ENCODE measurements at places on chromosomes 5 and 9.

DNA sequence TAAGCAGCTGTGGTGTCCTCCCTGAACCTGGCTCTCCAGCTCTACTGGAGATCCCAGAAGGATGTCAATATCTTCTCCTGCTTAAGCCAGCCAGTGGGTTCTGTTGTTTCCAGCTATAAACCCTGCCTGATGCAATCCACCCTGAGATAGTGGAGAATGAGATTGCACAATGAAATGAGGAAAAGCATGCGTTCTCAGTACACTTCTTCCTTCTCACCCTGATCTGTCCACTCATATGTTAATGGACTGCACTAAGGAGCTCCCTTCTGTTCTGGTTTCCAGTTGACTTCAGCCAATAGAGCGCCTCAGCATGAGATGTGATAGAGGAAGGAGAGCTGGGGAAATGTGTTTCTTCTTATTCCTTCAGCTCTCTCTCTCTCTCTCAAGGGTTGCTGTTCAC, 40.0 kb upstream of the CDH6 start:
- peak; percentile 83 for DNase-seq

GRCh38 chr9:105245029-105245890, 809 bp downstream of the SLC44A1 start:
- DNase-seq: no peak

- DNase-seq: no peak
Measured at GRCh38 chr5:102700120-102700831, 54.8 kb upstream of the PAM start.

- no peak for DNase-seq
Measured at GRCh38 chr9:89419978-89420394, 77.9 kb downstream of the SEMA4D start.

DNA sequence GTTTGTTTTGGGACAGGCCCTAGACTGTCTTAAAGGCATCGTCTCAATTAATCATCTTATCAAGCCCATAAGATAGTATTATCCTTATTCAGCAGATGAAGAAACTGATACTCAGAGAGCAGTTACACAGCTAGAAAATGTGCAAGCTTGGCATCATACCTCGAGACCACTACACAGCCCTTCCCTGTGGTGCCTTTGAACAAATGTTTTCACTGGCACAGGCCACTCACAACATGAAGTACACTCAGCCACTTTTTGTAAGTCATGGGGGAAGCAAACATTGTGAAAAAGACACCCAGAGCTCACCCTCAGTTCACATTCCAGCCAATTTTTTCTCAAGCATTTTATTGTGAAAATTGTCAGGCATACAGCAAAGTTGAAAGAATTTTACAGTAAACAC, 122.5 kb downstream of the WDR41 start:
- no peak for DNase-seq

GRCh38 chr9:26567976-26568375, 324.6 kb downstream of the CAAP1 start:
- DNase-seq: no peak

GRCh38 chr5:84228266-84228665, 156.4 kb downstream of the EDIL3 start:
- DNase-seq: peak; percentile 15

- peak; percentile 43 for DNase-seq
Measured at GRCh38 chr9:101536938-101537337, 3.3 kb downstream of the RNF20 start.

- no peak for DNase-seq
Measured at GRCh38 chr5:5593391-5593790, 170.9 kb downstream of the ICE1 start.

DNA sequence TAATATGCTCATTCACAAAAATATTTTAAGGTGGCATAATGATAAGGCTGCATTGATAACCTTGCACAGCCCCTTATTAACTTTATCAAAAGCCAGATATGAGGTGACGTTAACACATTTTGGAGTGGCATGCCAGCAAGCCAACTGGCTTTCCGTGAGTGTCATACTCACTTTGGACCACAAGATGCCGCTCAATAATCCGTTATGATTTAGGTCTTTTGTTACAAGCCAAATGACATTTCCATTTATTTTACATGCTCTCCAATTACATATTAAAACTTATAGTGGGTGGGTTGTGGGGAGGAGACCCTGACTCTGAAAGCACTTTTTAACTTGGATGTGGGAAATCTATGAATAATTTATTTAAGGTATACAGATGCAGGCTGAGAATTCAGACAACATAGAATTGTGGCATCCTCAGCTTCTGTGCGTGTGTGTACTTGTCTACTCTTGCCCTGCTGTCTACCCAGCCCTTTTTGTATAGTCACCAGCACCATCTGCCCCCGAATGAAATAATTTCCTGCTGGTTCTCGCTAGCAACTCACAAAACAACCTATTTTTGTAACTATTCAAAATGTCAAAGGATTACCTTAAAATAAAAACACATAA, 305.1 kb downstream of the PSAT1 start:
- DNase-seq: peak; percentile 38

- DNase-seq: no peak
Measured at GRCh38 chr5:78811121-78811817, 162.7 kb upstream of the LHFPL2 start.

GRCh38 chr5:55308254-55308836, 556 bp downstream of the MTREX start:
- DNase-seq: peak; percentile 28

GRCh38 chr5:95856501-95856981, 34.0 kb upstream of the GLRX start:
- no peak for DNase-seq

GRCh38 chr9:105148328-105149006, 96.0 kb upstream of the SLC44A1 start:
- no peak for DNase-seq

GRCh38 chr5:66795682-66796081, 199.5 kb downstream of the MAST4 start:
- no peak for DNase-seq

DNA sequence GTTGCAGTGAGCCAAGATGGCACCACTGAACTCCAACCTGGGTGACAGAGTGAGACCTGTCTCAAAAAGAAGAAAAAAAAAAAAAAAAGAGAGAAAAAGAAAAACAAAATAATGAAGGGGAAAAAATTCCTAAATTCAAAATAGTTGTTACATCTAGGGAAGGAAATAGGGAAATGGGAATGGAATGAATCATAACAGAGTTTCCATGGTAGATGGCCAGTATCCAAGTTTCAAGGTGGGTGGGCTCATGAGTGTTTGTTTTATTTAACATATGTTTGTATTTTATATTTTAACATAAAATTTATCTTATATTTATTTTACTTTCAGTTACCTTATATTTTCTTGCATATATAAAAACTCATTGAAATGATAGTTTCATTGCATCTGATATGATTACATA, 215.6 kb downstream of the ARHGEF28 start:
- DNase-seq: no peak

- no peak for DNase-seq
Measured at GRCh38 chr5:92652756-92653155, 928.3 kb downstream of the NR2F1-AS1 start.

DNA sequence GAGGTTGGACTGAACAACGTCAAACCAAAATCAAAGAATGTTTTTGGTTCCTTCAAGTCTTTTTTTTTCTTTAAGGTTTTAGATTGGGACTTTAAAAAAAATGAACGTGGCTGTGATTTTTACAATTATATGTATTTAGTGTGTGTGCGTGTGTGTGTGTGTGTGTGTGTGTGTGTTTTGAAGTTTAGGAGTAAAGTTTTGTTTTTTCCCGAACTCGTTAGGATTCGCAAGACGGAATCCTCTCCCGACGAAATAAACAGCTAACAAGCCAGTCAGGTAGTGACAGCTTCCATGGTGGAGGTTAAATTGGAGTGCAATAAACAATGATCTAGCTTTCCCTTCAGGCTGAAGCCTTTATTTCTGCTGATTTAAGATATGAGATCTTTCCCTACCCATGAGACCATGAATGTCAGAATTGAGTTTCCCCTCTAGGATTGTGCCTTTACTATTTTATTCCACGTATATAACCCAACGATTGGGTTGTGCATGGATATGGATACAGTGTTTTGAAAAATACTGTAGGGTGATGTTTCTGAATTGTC, 1.2 kb downstream of the KIAA1958 start:
- no peak for DNase-seq

DNA sequence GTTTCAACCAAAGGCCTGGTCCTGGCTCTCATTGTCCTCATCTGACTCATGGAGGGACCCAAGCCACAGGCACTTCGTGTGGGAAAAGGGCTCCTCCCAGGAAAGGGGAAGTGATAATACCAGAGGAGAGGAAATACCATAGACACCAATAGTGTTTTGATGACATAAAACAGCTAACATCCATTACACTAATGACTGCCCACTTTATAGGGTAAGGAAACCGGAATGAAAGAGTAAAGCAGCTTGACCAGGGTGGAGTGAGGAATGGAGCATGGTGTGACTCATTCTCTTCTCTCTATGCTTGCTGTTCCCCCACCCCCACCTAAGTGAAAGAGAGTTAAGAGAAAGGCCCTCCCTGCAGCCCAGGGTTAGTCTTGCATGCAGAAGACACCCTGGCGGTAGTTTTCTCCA, 67.4 kb upstream of the HRH2 start:
- no peak for DNase-seq

DNA sequence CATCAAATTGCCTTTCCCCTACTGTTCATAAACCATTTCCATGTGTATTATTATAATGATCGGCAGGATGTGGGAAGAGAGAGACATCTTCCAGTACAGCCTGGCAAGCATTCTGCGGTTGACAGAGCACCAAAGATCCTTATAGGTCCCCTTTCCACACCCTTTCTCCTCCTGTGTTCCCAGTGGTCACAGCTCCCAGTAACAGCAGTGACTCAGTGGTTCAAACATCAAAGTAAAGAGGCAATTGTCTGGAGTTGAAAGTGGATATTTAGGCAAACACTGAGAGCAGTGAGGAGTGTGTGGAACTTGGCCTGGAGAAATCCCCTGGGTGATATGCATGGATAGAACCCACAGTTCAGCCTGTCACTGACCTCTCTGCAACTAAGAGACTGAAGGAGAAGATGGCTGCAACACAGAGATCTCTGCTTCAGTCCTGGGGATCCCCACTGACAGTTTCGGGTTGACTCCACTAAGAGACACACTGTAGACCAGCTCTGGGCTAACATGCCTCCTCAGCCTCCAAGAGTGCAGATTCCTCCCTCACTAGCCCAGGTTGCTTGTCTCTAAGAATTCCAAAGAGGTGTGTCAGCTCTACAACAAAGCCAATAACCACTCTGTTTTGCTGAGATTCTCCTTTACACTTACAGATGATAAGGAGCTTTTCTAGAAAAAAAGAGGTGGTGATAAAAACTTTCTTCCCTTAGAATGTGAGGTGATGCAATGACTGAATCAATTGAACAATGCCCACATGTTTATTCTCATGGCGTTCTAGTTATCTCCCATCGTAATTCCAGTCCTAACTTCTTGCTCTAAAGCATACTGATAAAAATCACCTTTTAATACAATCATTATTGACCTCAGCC, 94.4 kb upstream of the IL6ST start:
- DNase-seq: peak; percentile 91

GRCh38 chr5:137760719-137761516, 6.8 kb upstream of the HNRNPA0 start:
- peak; percentile 19 for DNase-seq

DNA sequence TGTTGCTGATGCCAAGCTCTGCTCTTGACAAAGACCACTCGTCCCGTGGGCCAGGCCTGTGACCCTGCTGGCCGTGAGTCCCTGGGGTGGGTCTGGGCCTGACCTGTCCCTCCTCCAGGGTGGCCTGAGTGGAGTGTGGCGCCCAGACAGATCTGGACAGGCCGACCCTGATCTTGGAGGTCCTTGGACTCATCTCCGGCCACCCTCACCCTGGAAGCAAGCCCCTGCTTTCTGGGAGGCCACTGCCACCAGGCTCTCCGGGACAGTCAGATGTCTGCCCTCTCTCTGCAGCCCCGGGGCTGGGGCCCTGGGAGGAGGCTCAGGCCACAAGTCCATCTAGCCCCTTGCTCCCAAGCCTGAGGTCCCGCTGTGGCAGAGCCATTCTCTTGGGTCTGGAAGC, 31.2 kb upstream of the TMEM250 start:
- no peak for DNase-seq

All from amniotic epithelial cell (primary cell).